ENCODE measurements at places on chromosomes 5 and 9.
A peak's percentile ranks its signal among the peaks of the same experiment; 100 is the strongest.

GRCh38 chr5:55645304-55645703, 66.8 kb downstream of the SLC38A9 start:
- no peak for DNase-seq

DNA sequence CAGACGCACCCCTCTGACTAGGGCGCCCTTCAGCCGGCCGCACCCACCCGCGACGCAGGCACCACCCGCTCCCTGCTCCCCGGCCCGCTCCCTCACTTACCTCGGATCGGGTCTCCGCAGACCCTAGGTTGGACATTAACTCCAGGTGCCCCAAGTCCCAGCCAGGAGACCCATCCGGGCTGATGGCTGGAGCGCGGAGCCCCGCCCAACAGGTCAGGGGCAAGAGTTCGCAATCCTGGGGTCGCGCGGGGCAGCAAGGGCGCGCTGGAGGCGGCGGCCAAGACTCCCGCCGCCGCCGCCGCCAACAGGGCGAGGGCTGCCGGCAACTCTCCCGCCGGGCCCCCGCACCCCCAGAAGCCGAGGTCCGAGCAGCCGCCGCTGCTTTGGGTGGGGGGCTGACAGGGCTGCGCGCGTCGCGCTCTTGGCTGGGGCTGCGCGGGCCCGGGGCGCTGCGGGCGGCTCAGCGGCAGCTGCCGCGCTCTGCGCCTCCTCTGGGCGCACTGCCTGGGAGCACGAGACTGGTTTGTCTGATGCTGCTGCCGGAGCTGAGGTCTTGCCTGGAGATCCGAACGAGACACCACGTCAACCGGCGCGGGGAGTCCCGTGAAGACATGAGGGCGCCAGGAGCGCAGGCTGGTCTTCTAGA, at the start of gene GDNF:
GDNF (minus strand) TSS at position 635 of the 646 bp plus-strand sequence. CDS start 5,245 bp downstream, outside the sequence.
- peak; percentile 73 for DNase-seq

GRCh38 chr9:74521009-74521408, 23.9 kb downstream of the RORB start:
- no peak for DNase-seq

- DNase-seq, result no peak
Observed at GRCh38 chr5:76038212-76038611, 45.0 kb upstream of the SV2C start.

- DNase-seq, result no peak
Observed at GRCh38 chr5:170571875-170572852, 68.3 kb downstream of the KCNIP1 start.

DNA sequence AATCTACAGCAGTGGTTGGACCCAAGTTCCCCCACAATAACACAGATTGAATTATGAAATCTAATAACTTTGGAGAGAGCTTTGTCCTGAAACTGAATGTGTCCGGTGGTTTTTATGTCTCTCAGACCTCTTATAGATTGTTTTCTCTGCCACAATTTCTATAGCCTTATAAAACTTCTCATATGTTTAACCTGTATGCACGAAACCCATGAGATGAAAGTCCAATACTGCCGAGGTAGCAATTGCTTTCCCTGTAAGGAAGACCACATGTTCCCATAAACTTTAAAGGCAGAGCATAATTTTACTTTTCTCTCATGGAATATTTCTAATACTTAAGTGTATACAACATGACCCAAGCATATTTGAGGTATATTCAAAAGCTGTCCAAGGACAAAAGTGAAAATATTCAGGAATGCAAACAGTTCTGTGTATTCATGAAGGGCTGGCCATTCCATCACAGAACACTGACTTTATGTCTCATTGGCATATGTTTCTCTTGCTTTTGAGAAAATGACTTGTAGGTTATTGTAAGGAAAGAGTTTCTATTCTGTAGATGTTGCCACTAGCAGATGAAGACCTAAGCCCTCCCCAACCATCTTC, 94.4 kb upstream of the TLE4 start:
- no peak for DNase-seq

DNA sequence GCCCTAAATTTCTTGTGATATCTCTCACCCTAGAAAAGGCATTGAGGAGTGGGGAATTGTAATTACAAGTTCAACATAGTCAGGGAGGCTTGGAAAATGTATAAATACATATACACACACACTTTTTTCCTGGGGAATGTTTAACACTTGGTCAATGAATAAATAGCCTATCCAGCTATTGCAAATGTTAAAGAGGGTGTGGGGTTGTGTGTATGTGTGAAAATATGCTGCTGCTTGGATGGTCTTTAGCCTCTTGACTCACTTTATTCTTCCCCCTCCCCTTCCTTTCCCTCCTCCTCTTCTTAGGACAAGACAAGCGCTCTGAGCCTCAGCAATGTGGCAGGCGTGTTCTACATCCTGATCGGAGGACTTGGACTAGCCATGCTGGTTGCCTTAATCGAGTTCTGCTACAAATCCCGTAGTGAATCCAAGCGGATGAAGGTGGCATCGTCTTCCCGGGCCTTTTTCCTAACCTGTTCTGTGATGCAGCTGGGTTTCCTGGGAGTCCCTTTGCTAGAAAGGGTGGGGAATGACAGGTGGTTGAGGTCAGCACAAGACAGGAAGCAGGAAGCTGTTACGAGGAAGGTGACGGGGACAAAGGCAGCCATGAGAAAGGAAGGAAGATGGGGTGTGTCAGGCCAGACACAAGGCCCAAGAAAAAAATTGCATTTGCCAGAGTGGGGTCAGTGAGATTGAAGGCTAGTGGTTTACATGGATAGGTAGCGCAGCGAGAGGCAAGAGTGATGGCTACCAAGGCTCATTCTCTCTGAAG, 236.5 kb downstream of the FAM114A2 start:
- DNase-seq, result no peak

DNA sequence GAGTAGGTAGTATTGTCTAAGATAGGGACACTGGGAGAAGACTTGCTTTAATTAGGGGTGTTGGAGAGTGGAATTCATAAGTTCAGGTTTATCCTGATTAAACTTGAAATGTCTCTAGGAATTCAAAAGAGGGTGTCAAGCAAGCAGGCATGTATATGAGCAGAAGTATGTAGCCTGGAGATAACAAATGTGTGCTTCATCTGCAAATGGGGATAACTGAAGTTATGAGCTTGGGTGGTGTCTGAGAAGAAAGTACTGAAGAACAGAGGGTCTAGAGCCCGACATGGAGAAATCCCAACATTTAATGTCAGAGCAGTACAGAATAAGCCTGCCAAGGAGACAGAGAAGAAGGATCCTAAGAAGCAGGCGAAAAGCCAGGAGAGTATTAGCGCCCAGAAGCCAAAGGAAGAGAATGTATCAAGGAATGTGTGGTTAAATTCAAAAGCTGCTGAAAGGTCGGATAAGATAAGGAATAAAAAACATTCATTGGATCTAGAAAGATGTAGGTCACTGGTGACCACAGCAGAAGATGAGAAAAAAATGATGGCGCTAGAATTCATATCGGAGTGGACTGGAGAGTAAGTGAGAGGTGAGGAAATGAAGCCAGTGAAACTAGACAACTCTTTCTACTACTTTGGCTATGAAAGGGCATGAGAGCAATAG, 401.5 kb upstream of the PIK3R1 start:
- no peak for DNase-seq

DNA sequence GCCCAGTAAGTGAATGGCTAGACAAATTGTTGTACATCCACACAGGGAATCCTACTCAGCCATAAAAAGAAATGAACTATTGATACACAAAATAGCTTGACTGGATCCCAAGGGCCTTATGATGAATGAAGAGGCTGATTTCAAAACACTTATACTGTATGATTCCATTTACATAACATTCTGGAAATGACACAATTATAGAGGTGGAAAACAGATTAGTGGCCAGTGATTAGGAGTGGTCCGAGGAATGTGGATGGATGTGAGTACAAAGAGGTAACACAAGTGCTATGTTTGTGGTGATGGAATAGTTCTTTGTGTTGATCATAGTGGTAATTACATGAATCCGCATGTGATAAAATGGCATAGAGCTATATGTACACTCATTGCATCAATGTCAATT, 4.7 kb upstream of the UBLCP1 start:
- DNase-seq, result no peak
